ENCODE measurements at places on chromosomes 2 and 18.

- no peak for DNase-seq
Measured at GRCh38 chr2:42450136-42450535, 43.6 kb downstream of the KCNG3 start.

DNA sequence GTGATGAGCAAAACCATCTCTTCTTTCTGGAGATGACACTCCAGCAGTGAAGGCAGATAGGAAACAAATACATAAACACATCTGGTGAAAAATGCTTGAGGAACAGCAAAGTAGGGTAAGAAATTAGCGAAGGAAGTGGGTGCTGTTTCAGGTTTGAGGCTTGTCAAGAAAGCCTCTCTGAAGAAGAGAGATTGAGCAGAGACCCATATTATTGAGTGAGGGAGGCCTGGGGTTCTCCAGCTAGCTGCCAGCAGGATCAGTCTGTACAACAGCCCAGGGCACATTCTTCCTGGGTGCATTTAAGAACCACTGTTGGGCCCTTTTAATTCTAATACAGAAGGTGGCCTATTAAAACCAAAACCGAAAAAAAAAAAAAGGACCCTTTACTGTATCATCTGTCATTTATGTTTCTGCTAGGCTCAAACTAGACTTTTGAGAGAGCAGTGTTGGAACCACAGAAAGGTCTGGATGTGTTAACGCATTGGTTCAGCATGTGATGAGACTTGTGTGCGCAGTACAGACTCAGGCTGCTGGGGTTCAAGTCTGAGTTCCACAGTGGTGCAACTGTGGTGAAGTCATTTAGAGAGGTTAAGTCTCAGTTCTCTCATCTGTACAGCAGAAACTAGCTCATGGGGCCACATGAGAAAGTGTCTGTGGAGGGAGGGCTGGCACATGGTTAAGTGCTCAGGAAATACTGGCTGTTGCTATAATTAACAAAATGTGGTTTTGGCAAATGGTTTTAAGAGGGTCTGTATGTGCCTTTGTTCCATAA lies 28.9 kb downstream of the MGAT5 start:
- no peak for DNase-seq

DNA sequence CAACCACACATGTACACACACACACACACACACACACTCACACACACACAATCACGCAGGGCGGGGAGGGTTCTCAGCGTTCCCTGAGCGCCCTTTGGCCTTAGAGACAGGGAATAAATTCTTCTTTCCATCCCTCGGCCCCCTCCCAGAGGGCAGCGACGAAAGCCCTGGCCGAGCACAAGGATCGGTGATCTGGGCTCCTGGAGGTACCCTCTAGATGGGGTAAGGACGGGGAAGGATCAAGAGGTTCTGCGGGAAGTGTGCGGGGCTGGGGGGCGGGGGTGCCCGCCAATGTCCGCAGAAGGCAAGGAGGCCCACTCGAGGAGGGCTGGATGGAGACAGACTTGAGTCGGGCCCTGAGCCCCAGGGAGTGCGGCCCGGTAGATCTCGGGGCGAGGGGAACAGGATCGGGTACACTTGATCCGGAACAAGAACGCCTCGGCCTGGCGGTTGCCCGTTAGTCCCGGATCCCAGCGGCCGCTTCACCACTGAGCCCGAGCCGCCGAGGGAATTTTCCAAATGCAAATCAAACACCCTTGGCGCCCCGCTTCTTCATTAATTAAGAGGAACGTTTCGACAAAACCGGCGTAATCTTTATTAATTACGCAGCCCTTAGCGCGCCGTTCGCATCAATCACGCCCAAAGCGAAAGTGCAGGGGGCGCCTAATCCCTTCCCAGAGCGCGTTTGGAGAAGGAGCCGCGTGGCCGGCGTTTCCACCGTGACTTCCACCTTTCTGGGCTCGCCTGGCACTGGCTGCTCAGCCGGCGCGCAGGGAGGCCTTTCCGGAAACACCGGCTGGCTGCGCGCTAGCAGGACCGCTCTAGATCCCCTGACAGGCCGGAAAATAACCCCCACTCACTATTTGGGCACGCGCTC lies 7.0 kb upstream of the PAX3 start:
- no peak for DNase-seq

GRCh38 chr2:224901121-224901676 lies 141.1 kb downstream of the DOCK10 start:
- DNase-seq, result no peak

- no peak for DNase-seq
Measured at GRCh38 chr18:58045242-58046092, 1.4 kb downstream of the NEDD4L start.

DNA sequence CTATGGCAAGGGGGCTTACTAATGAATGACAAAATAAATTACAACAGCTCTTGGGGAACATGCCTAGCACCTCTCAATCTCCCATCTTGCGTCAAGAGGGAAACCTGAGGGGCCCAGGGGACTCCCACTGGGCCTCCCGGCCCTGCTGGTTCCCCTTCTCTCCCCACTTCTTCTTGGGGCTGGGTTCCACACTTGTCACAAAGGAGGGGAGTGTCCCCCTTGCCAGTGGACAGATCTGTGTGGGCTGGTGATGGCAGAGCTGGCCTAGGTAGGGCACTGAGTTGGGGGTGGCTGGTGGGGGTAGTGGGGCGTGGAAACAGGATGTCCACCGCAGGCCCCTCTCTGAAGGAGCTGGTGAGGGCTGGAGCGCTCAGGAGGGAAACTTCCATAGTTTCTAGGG lies 184.0 kb upstream of the HAAO start:
- DNase-seq, result no peak

- DNase-seq, result no peak
Measured at GRCh38 chr2:234676109-234676782, 179.4 kb upstream of the ARL4C start.

DNA sequence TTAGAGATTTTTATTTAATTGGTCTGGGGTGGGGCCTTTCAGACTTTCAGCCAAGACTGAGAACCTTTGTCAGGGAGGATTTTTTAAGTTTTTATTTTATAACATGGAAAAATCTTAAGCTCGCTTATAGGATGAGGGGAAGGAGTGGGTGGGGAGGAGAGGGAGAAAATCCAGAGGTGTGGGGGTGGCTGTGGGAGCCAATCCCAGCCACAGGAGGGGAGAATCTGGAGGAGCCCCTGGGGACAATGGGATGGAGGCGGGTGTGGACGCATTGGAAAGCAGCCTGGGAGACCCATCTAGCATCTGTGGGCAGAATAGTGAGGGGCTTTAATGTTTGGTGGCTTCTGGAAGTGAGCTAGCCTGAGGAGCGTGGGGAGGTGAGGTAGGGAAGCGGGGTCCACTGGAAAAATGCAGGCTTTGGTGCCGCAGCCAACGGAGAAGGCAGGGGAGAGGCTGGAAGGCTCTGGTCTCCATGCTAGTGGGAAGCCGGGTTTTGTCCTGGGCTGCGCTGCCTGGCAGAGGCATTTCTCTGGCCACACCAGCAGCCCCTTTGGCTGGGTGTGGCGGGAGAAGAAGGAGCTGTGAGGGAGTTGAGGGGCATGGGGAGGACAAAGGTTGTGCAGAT lies 11.5 kb upstream of the INPP5D start:
- no peak for DNase-seq

DNA sequence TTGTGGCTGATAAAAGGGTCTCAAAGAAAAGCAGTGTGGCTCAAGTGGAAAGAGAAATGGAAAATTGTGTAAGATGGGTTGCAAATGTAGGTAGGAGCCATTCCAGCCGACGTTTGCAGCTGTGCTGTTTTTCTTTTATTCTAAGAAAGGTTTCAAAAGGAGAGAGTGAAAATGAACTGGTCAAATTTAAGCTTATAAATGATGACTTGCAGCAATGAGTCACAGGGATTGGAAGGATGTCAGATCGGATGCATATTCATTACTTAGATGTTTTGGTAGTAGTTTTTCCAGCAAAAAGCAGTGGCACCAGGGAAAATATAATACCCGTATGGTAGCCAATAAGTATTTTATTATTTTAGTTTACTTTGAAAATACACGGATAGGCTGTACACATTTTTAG lies 79.1 kb downstream of the LRRTM4 start:
- DNase-seq, result no peak

GRCh38 chr2:165015052-165015642 lies 59.8 kb upstream of the SLC38A11 start:
- no peak for DNase-seq

GRCh38 chr2:120820263-120820952 lies 84.7 kb downstream of the GLI2 start:
- DNase-seq, result no peak

DNA sequence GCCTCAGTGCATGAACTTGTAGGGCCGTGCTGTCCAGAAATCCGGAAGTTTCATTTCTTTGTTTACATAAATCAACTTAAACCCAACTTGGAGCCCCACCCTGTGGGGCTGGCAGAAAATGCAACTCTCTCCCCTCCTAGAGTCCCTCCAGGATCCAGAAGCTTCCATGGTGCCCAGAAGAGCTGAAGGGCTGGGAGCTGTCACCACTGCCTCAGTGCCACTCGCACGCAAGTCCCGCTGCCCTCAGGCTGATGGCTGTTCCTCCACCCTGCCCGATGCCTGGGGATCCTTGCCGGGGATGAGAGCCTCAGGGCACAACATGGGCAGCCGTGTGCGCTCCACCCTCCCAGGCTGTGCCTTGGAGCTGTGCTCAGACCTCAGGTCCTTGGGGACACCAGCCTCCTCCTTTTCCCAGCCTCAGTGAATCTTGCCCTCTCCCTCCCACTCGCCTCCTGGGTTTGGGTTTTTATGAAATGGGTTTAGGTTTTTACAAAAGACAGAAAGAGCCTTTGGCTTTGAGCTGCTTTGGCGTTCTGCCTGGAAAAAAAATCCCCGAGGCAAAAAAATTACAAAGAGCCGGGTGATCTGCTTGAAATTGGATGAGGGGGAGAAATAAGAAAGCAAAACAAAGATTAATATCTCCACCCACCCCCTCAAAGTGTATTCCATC lies 155.2 kb downstream of the TWIST2 start:
- no peak for DNase-seq

DNA sequence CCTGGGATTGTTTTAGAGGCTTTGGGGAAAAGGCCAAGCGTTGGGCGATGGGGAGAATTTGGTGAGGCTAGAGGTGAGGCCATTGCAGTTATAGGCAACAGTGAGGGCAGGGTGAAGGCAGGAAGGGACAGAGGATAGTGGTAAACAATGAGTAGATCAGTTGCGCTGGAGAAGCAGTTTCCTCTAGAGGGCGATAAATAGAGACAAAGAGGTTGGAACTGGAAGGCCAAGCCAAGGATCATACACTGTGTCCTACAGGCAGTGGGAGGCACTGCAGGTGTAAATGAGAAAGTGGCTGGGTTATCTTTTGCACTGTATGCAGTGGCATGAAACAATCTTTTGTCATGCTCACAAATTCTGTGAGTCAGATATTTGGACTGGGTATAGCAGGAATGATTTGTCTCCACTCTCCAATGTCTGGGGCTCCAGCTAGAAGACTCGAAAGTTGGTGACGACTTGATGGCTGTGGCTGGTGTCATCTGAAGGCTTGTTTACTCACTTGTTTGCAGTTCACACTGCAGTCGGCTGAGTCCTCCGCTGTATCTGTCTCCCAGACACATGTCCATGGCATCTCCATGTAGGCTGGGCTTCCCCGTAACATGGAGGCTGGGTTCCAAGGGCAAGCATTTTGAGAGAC lies 82.1 kb downstream of the TNP1 start:
- DNase-seq, result no peak

GRCh38 chr2:174892546-174892945 lies 112.6 kb downstream of the CHN1 start:
- no peak for DNase-seq

DNA sequence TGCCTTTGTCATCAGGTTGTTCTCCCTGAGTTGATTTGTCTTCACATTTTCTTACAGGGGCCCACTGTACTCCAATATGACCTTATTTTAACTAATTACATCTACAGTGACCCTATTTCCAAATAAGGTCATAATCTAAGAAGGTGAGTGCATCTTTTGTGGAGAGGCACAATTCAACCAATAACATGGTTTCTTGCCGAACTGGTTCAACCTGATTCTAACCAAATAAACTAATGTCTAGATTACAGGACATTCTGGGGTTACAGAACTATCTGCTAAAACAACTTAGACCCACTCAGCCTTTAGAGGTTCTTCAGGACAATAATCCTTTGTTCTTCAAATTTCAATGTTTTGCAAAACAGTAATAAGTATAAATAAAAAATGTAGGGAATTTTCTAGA lies 496.5 kb upstream of the SOX11 start:
- no peak for DNase-seq

- no peak for DNase-seq
Measured at GRCh38 chr2:20040489-20041172, 10.8 kb downstream of the LAPTM4A start.
